ENCODE measurements at places on chromosomes 5 and 9.

- DNase-seq, result no peak
Measured at GRCh38 chr9:112360047-112360804, 19.7 kb upstream of the HSDL2 start.

DNA sequence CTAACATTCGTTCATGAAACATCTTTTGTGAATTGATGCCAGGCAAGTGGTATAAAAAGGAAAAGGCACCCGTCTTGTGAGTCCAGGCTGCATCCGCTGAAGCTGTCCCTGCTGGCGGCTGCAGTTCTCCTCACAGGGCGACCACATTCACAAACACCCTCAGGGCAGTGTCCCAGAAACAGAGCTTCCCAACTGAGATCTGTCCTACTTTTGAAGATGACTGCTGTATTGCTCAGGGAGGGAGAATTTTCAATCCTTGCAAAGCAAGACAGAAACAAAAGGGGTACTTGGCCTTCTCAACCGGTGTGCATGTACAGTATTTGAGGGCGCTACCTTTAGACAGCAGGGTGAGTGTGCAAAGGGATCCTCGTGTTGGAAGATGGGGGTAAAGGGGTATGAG, 316.1 kb downstream of the GADD45G start:
- DNase-seq, result no peak

GRCh38 chr9:106921341-106921899, 58.5 kb downstream of the ZNF462 start:
- DNase-seq, result peak; percentile 26

- DNase-seq, result no peak
Measured at GRCh38 chr9:125304273-125304672, 42.6 kb downstream of the GAPVD1 start.

GRCh38 chr9:124000161-124000783, 11.3 kb upstream of the LHX2 start:
- no peak for DNase-seq

GRCh38 chr9:106179191-106179590, 484.9 kb downstream of the TMEM38B start:
- no peak for DNase-seq

- no peak for DNase-seq
Measured at GRCh38 chr5:132487095-132487428, 3.5 kb downstream of the IRF1 start.

- DNase-seq, result peak; percentile 43
Measured at GRCh38 chr9:98121058-98121457, 2.0 kb upstream of the TRIM14 start.

- no peak for DNase-seq
Measured at GRCh38 chr9:35164711-35165110, 2.9 kb downstream of the UNC13B start.

GRCh38 chr5:8500426-8500825, 631.5 kb downstream of the MTRR start:
- DNase-seq, result no peak

DNA sequence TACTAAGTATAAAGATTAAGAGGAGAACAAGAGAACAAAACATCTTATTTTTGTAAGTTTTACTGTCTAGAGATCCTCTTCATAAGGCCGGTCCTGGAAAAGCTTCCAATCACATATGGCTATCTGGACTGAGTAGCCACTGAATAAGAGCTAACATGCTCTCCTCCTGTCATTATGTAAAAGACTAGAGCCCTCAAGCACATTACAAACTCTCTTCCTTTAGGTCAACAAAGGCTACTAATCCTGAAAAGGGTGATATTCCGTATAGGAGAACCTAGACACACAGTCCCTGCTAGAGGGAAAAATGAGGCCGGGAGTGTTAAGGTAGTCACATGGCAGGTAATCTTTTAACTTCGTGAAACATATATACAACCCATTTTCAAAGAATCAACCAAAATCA, 665.6 kb downstream of the EFNA5 start:
- no peak for DNase-seq

- DNase-seq, result no peak
Measured at GRCh38 chr9:35510383-35510753, 20.5 kb downstream of the RUSC2 start.

- no peak for DNase-seq
Measured at GRCh38 chr9:68685770-68686169, 19.3 kb upstream of the PIP5K1B start.

DNA sequence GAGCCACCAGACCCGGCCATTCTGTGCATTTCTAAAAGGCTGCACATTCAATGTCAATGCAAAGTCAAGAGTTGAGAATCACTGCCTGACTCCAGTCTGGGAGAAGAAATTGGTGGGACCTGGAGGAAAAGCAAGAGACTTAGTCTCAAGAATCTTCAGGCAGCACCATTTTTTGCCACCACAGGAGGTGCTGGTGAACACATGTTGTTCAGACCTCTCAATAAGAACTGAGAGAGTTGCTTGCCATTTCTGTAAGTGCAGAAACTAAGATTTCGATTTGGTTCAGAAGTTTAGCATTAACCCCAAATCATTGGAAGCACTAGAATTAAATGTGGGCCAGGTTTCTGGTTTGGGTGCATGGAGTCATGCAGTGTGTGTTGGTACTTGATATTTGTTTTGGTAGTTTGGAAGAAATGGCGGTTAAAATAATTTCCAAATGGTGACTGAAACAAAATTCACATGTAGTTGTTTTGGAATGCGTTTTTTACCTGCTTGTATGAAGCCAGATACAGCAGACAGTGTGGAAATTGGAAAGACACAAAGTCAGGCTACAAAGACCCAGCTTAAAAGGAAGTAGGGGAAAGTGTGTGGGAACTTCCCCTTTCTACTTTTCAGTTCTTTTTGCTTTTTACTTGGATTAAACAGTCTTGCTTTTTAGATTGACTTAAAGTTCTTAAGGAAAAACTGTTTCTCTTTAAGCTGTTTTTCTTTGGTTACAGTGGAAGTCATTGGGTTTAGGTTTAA, 20.4 kb downstream of the PDE8B start:
- no peak for DNase-seq

DNA sequence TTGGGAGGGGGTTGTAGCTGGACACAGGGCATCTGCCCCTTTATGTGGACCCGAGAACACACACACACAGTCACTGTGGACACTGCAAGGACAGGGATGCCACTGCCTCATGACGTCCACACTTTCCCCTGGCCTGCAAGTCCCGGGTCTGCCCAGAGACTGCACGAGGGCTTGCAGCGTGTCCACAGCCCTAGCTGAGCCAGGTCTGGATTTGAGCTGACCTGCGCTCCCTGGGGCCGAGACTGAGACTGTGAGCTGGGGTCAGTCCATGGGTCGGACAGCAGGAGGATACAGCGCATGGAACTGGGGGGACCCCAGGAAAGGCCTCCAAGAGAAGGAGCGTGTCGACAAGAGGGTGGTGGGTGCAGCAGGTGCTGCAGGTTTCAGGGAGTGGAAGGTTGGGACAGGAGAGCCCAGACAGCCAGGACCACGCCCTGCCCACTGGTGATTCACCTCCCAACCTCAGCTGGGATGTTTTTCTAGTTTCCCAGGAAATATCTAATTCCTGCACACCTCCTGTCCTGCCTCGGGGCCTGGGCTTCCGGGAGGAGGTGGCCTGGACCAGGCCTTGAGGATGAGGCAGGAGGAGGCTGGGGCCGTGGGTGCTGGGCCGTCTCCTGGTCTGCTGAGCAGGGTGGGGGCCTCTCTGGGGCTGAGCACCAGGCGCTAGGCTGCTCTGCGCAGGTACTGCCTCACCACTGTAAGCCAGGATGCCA, 806 bp upstream of the RNF224 start:
- DNase-seq, result no peak

- DNase-seq, result no peak
Measured at GRCh38 chr9:5470122-5470521, 19.8 kb downstream of the CD274 start.

GRCh38 chr5:111225926-111226325, 1.7 kb downstream of the CAMK4 start:
- peak; percentile 57 for DNase-seq

GRCh38 chr9:130927338-130927737, 11.7 kb downstream of the FIBCD1 start:
- no peak for DNase-seq

DNA sequence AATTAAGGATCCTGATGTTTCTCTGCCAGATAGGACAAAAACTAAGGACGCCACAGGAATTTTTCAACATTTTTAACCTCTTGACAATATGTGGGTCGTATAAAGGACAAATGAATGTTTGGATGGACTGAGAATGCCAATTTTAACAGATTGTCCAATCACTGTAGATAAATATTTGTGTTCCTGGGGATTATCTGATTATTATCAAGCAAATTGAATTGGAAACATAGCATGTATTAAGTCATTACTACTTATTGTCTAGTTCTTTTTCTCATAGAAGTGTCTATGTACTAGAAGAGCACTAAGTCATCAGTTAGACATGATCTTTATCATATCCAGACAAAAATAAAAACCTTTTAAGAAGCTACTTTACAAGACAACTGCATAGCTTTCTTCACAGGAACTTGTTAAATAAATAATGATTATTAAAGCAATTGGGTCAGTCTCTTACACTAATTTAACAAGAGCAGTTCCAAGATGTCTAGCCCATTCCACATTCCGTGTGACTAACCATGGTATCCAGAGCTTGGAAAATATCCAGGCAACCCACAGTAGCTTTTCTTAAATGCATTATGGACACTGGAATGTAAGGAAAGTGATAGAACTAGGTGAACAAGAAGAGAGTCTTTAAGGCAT, 127.5 kb upstream of the CDKN2B start:
- DNase-seq, result no peak

- no peak for DNase-seq
Measured at GRCh38 chr5:88474574-88474973, 205.9 kb upstream of the TMEM161B start.

DNA sequence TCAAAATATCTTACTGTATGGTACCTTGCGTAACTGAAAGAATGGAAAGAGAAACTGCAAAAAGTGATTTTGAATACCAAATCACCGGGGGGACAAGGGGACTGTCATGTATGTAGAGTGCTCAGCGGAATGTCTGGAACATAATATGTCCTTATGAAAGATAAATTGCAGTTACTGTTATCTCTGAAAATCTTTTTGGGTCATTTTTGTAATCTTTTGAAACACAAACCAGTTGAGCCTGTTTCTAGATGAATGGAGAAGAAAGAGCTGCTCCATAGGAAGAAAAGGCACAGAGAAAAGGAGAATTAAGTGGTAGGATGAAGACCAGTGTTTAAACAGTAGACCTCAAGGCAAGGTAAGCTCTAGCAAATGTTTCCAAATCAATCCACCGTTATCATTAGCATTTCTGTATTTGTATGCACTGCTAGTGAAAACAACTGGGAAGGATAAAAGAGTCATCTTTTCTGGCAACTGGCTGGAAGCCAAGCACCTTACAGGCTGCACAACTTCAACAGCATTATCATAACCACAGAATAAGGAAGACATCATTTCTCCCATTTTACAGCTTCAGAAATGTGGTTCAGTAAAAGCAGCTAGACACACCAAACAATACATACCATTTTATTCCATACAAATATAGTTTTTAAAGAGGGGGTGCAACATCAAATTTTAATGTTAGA, 158.5 kb downstream of the TRPM3 start:
- no peak for DNase-seq

- DNase-seq, result no peak
Measured at GRCh38 chr5:164435576-164435975, 930.2 kb downstream of the MAT2B start.

All from CD4-positive, alpha-beta T cell treated with Interleukin-17A for 1 hour (primary cell).